ENCODE measurements at places on chromosomes 11 and 22.
A peak's percentile ranks its signal among the peaks of the same experiment; 100 is the strongest.

- DNase-seq, result no peak
Measured at GRCh38 chr11:132125988-132126871, 755.8 kb downstream of the NTM start.

GRCh38 chr11:44608991-44609782 lies 43.7 kb downstream of the CD82 start:
- DNase-seq, result no peak

DNA sequence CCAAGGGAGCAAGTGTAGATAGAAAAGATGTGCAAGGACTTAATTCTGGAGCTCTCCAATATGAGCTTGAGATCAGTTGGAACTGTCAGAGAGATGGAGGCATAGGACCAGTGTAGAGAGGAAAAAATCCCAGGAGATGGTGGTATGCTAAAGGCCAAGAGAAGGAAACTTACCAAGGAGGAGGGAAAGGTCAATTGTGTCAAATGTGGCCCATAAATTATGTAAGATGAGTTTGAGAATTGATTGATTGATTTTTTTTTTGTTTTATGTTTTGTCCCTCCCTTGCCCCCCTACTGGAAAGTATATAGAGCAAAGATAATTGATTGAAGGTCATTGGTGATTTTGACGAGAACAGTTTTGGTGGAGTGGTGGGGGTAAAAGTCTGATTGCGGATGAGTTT lies 2.8 kb upstream of the USP2 start:
- no peak for DNase-seq

- no peak for DNase-seq
Measured at GRCh38 chr22:40193429-40194421, 16.0 kb downstream of the TNRC6B start.

GRCh38 chr11:100932474-100933100 lies 197.0 kb downstream of the PGR start:
- peak; percentile 16 for DNase-seq
